ENCODE measurements at places on chromosomes 1 and 21. TPM values are rescaled to one million over a fixed set of nuclear protein-coding genes. Genes with fewer than 3 reads are reported as not detected.

The PPM1J gene
- 3.4 TPM for total RNA-seq

The LSS gene
- total RNA-seq: 118 TPM

The FCN3 gene
- not detected for total RNA-seq

The SNX7 gene
- total RNA-seq: 80.1 TPM

The A3GALT2 gene
- total RNA-seq: not detected

The VSIG8 gene
- 0.31 TPM for total RNA-seq

The TNFAIP8L2 gene
- total RNA-seq: 0.94 TPM

The RASSF5 gene
- 1.3 TPM for total RNA-seq

The GPX7 gene
- 24.7 TPM for total RNA-seq

The KCNK2 gene
- 66.0 TPM for total RNA-seq

The CD84 gene
- 1.6 TPM for total RNA-seq

The PKLR gene
- not detected for total RNA-seq

The CADM3 gene
- total RNA-seq: 148 TPM

Data from parietal lobe (tissue), 2 donors.